ENCODE measurements at places on chromosomes 6 and 20.

- DNase-seq = no peak
Measured at GRCh38 chr20:704726-705125, 29.1 kb upstream of the SCRT2 start.

GRCh38 chr6:48813836-48814235 is 649.2 kb downstream of the MMUT start:
- no peak for DNase-seq

GRCh38 chr20:37956107-37956585 is 53.2 kb downstream of the VSTM2L start:
- DNase-seq = no peak

DNA sequence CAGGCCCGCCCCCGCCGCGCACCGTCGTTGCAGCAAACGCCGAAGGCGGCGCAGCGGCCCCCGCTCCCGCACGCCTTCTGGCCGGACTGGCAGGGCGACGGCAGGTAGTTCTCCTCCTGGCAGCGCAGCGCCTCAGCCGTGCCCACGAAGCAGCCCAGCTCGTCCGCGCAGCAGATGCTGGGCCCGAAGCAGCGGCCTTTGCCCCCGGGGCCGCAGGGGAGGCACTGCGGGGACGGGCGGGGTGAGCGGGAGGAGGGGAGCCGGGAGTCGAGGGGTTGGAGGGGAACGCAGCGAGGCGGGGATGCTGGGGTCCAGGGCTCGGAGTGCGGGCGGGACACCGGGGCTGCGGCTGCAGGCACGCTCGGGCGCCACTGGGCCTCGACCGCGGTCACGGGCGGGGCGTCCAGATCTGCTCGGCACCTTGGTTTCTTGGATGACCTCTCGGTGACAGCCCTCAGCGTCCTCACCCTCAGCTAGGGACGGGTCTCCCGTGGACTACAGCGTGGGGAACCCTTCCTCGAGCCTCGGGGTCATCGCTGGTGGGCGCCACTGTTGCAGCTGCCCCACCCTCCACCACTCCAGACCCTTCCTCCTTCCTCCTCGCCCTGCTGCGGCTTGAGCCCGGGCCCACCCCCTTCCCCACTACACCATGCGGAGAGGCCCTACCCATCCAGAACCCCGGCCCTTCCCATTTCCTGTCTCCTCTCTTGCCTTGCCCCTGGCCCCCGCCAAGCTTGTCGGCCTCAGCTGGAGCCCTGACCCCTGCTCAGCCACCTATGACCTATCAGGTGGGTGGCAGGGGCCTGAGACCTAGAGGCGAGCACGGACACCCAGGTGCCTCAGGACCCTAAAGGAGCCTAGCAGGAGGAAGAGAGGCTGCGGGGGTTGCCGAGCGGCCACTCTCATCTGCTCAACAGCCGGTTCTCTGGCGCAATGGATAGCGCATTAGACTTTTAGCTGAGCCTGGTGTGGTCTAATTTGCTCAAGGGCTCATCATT is 1.3 kb downstream of the AVP start:
- no peak for DNase-seq

DNA sequence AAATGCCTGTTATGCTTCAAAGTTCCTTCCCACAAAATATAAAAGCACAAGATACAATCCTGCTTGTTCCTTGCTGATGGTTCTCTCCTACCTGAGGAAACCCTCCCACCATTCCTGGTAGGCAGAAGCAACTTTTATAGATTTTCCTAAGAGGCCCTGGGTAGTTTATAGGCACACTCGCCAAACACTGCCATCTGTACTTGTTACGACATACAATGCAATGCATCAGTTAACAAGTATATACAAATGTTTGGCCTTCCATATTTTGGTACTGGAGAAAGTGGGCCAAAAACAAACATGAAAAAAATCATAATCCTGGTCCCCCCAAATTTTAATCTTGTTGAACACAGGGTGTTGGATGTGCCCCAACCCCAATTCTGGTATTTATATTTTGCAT is 16.6 kb downstream of the MCM9 start:
- DNase-seq = no peak

DNA sequence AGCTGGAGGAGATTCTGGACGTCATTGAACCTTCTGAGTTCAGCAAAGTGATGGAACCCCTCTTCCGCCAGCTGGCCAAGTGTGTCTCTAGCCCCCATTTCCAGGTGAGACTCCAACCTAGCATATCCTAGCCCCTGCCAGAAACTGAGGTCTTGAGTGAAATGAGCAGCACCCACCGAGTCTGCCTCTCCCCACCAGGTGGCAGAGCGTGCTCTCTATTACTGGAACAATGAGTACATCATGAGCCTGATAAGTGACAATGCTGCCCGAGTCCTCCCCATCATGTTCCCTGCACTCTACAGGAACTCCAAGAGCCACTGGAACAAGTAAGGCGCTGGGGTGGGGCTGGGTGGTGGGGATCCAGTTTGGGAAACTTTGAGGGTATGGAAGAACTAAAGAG is 4.6 kb downstream of the MEA1 start:
- DNase-seq = peak; percentile 12

GRCh38 chr20:34989118-34989517 is 33.5 kb downstream of the MYH7B start:
- no peak for DNase-seq

- no peak for DNase-seq
Measured at GRCh38 chr6:28167926-28168325, 26.2 kb downstream of the ZKSCAN8 start.

DNA sequence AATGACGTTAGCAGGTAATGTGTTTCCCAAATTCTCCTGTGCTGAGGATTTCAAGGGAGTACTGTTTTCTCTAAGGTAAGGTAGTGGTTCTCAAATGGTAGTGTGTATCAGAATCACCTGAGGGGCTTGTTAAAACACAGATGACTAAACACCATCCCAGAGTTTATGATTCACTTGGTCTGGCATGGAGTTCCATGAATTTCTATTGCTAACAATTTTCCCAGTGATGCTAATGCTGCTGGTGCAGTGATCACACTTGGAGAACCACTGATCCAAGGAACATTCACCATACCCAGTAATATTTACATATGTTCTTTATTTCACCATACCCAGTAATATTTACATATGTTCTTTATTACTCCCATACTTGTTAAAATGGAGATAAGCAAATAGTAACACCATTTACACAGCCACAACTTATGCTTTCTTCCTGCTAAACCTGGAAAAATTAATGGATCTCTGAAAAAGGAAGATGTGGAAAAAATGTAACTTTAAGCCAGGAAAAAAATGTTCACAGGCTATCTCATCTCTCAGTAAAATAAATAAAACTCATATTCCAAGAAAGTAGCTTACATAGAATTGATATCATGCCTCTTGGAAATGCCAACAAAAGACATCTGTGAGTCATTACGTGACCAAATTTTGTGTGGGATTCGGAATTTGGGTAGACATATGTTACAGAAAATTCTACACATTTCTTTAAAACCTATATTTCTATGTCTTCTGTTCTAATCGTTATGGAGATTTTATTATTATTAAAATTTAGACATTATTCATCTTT is 129.5 kb downstream of the MMUT start:
- no peak for DNase-seq

DNA sequence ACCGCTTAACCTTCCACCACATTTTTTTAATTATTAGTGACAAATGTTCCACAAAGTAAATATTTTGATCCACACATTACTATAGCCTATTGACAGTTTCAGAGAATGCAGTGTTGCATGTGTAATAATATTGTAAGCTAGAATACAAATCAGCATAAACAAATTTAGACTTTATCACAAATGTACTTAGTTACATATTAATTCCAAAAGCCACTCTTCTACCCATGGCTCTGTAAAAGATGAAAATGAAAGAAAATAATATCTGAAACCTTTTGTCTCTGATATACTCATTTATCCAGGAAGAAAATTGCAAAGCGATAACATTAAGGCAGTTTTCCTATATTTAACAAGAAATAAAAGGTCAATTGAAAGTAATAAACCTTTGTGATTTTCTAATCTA is 954.0 kb upstream of the MAN1A1 start:
- DNase-seq = no peak

- no peak for DNase-seq
Measured at GRCh38 chr20:17992224-17992637, 23.4 kb downstream of the MGME1 start.

DNA sequence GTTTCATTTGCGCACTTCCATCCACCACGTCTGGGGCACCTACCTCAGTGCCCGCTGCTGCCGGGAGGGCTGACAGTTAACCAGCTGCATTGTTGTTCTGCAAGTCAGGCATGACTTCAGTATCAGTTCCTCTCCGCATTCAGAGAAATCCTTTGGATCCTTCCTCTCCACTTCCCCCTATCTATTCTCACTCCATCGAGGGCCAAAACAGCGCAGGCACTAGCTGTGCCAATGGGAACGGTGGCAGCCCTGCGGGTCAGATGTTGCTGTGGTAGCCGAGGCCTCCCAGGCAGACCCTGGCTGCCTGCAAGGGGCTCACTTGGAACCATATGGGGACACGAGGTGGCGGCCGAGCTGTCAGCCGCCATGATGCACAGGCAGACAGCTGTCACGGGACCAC is 64.2 kb upstream of the INSM1 start:
- DNase-seq = no peak

- peak; percentile 42 for DNase-seq
Measured at GRCh38 chr6:82072121-82072521, 175.4 kb downstream of the IBTK start.

Measured in NCI-H1930 (cell line).